Head of caudate nucleus (tissue), 42 donors: ENCODE measurements at places on chromosomes 1 and 21.

DNA sequence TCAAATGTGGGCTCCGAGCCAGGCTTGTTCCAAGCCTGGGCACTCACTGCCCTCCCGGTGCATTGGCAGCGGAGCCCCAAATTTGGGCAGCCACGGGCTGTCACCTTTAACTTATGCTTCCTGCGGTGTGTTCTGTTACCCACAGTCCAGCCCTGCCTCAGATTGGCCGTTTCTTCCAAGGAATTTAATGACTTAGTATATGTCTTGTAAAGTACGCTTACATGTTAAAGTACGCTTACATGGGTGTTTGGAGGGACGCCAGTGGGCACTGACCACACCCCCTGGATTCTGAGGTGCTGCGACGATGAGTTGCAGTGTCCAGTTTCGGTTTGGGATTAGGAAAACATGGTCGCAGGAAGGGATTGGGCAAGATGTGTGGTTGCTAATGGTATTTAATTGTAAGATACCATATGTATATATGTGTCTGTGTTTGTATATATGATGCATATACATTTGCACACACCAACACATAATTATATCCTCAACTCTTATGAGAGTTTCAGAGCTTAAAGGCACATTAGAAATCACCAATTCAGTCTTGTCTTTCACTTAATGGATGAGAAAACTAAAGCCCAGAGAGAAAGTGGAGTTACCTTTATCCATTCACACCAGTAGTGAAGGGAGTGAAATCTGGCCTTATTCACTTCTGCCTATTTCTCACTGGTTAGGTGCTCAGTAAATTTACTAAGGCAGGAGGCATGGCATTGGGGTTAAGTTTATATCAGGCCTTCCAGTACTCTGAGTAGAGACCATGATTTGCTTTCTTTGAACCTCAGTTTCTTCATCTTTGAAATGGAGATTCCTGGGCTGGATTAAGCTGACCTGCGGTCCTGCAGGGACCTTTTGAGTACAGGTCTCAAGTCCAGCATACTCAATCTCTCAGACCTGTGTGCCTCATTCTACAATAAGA, 1.0 kb downstream of the SMYD2 start:
- no peak for DNase-seq

DNA sequence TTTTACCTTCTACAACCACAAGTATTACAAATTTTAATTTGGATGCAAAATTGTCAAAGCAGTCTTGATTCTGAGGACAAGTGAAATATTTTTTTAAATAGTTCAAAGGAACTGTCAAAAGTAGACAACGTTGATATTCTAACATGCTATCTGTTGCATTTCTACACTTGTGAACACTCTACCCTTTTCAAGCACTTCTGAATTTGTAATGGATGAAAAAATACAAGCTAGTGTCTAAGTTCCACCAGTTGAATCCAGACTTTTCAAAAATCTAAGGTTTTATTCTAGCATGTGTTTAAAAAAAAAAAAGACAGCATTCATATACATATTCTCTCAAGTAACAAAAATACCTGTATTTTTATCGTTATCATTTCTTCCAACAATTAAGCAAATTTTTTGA, 2.1 kb downstream of the ARID4B start:
- DNase-seq, result no peak

DNA sequence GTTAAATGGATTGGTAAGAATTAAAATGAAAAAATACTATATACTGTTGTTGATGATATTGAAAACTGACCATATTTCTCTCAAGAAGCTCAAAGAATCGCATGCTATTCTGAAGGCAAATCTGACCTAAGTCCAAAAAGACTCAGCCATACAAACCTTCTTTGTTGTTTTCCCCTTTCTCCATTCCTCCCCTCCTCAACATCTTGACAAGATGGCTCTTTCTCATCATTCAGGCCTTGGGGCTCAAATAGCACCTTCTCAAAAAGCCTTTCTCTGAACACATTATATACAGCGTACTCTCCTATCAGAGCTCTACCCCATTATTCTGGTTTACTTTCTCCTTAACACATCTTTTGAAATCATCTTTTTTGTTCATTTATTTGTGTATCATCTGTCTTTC, 17.2 kb downstream of the COLGALT2 start:
- no peak for DNase-seq

DNA sequence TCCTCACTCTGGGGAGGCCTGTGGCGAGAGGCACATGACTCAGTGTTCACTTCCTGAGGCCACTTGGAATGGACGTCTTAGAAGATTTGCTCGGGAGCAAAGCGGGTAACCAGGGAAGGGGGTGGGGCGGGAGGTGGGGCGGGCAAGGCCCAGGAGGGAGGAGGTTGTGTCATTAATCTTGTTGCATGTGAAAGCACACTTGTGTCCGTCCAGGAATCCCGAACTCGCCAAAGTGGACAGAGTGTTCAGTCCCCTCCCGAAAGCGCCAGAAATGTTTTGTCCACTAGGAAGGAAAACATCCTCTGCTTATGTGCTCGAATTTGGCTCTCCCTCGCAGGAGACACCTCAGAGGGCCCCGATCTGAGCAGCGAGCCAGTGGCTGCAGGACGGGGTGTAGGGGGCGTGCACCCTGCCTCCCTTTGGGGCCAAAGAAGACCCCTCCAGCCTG, 84.2 kb downstream of the SPSB1 start:
- DNase-seq, result no peak

DNA sequence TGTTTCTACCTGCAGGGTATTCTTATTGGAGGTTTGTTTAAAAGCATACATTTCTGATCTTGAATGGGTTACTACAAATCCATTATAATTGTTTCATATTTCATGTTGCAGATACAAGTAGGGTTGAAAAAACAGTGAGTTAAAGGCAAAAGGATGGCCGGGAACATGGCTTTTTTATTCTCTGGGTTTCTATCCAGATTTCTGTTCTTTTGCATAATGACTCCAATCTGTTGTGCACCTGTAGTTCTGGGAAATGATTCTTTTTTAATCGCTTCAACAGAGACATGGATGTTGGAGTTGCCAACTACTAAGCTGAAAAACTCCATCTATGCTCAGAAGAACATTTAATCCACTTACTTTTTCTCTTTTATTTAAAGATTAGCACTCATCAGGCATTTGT, 2.7 kb upstream of the ADAMTS1 start:
- no peak for DNase-seq

DNA sequence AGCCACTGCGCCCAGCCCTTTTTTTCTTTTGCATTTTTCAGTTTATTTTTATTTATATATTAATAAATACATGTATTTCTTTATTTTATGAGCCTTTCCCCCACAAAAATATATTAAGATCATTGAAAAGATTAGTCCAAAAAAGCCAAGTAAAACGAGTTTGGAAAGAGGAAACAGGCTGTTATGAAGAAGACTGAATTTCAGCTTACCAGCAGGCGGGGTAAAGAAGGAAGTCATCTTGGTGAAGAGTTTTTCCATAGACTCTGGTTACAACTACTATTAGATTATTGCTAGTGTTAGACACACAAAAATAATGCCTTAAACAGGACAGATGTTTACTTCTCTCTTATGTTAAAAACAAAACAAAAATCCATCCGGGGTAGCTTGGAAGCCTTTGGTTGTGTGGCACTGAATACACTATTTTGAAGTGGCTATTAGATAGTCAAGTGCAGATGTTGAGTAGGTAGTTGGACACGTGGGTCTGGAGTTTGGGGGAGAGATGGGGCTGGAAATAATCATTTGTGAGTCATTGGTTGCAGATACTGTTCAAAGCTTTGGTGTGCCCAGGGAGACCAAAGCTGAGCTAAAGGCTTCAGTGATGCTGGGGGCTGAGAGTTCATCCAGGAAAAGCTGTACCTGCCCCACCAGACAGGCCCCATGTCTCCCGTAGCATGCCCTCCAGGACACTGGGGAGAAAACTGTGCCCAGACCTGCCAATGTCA, 8.7 kb upstream of the LRRC71 start:
- no peak for DNase-seq

DNA sequence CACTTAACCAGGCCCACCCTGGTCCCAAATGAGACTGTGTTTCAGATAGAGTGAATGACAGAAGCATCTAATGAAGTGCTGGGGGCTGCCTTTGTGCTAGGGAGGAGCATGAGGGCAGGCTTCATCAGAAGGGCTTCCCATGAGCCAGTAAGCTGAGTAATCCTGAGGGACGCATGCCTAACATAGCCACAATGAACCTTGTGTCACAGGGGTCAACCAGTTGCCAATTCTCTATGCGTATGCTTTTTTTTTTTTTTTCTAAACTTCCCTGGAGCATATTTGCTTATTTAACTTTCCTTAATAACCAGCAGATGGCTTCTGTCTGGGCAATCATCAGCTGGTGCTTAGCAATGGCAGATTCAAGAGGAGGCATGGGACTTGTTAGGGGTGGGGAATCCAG, 25.5 kb upstream of the CYP2J2 start:
- DNase-seq, result no peak

GRCh38 chr1:182703539-182703938, 19.2 kb upstream of the RGS8 start:
- no peak for DNase-seq

- DNase-seq, result no peak
Observed at GRCh38 chr1:205294175-205294917, 27.2 kb downstream of the NUAK2 start.

- no peak for DNase-seq
Observed at GRCh38 chr21:36817732-36818450, 119.0 kb downstream of the SIM2 start.

DNA sequence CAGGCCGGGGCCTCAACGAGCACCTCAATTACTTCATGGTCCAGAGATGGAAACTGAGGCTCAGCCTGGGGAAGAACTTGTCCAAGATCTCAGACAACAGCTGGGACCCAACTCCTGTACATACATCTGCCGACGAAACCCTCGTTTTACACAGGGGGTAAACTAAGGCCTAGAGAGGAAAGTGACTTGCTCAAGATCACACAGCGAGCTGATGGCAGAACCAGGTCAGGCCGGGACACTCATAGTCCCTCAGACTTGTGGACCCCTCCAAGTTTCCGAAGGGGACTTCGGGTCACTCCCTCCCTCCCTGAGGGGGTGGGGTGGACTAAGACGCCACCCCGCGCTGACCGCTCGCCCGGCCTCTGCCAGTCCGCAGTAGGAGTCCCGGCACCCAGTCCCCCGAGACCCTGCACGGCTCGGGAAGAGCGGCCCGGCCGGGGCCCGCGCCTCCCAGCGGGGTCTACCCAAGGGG, 430 bp downstream of the WASF2 start:
- DNase-seq, result no peak

- DNase-seq, result no peak
Observed at GRCh38 chr21:18705971-18706370, 302.4 kb upstream of the TMPRSS15 start.

- DNase-seq, result no peak
Observed at GRCh38 chr1:30700528-30701257, 22.7 kb downstream of the MATN1 start.

DNA sequence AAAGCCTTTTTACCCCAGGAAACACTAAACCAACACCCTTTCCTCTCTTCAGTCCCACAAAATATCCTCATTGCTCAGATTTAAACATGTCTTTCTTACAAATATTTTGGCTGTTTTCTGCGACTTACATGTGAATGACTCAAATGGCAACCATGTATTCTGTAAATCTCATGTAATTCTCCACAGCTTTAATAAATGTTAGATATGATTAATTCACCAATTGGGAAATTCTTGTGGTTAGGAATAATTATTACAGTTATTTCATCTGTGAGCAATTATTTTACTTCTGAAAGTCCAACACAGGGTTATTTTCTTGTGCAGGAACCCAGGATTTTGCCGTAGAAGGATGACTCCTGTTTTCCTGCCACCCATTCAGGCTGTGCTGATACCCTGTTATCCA, 431.5 kb downstream of the LMO4 start:
- DNase-seq, result no peak

DNA sequence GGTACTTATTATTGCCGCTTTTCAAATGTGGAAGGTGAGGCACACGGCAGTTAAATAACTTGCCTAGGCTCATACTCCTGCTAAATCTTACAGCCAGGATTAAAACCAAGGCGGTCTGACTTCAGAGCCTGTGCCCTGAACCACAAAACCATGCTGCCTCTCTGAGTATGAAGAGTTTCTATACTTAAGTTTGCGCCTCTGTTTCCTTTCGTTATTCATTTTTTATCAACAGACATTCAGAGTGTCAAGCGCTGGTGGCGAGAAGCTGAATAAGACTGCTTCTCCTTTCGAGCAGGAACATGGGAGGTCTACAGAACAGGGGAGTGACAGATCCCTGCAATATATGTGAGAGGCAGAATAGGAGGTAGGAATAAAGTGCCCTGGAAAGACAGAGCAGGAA, 96.0 kb upstream of the DUSP10 start:
- no peak for DNase-seq

GRCh38 chr1:234486858-234487840, 8.2 kb upstream of the TARBP1 start:
- DNase-seq, result peak; percentile 28
